Stimulated activated CD4-positive, alpha-beta T cell treated with anti-CD3 and anti-CD28 coated beads, Interleukin-4, amount 100 ng/mL, for 4 hours (primary cell): ENCODE measurements at places on chromosomes 6 and 20.

GRCh38 chr20:49045440-49046086 lies 549 bp upstream of the CSE1L start:
- DNase-seq: no peak

DNA sequence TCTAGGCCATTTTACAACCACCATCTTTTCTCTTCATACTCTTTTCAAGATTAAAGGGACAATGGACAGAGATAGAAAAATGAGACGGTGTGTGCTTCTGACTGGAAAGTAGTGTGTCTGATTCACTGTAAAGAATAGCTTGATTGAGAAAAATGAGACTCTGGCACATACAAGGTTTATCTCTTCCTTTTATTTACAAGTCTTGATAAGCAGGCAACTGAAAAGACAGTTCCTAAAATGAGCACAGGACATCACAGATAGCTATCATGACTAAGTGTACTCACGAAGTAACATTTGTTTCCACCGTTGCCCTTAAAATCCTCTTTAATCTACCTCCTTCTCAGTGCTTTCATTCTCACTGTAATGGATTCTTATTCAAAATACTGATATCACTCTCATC lies 383.0 kb downstream of the TBC1D32 start:
- DNase-seq: no peak

DNA sequence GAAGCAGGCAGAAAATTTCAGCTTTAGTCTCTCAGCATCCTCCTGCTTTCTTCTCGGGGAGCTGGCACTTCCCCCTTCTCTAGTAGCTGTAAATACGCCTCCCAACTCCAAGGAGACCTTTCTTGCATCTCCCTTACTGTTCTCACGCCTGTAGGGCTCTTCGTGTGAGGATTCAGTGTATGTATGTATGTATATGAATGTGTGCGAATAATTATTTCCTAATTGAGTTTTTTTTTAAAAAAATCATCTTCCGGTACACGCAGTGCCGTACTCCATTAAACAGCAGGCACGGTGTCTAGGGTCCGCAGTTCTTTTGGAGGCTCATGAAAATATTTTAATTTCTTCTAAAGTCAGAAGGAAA lies 85.4 kb downstream of the HFE start:
- no peak for DNase-seq

DNA sequence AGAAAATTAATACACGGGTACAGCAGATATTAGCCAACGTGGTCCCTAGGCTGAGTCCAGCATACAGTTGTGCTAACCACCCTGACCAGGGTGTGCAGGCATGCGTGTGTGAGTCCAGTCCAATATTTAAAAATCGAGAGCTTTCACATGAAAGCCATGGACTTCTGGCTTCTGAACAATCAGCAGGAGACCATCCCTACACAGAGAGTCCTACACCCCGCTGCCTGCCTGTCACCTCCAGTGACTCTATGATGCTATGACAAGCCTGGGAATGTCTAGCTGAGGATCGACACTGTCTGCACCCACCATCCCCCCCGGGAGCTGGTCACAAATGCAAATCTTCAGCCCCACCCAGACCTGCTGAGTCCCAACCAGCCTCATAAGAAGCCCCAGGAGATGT lies 7.9 kb downstream of the ACSS1 start:
- DNase-seq: no peak

- DNase-seq: no peak
Observed at GRCh38 chr6:35024551-35025054, 116.5 kb downstream of the TCP11 start.

DNA sequence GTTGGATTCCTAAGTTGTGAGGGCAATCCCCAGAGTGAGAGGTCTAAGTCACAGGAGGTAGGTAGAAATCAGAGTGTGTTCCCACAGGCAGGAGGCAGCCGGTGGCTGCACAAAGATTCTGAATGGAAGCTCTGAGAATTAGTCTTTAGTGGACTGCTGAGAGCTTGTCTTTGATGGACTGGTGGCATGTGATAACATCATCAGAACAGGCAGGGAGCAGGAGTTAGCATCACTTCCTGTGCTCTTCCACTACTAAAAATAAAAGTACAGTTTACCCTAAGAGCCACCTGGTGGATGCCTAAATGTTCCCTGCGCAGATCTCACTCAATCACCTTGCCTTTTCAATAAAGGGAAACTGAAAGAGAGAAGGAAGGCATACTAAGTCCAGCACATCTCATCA lies 294.6 kb upstream of the POU3F2 start:
- DNase-seq: no peak

DNA sequence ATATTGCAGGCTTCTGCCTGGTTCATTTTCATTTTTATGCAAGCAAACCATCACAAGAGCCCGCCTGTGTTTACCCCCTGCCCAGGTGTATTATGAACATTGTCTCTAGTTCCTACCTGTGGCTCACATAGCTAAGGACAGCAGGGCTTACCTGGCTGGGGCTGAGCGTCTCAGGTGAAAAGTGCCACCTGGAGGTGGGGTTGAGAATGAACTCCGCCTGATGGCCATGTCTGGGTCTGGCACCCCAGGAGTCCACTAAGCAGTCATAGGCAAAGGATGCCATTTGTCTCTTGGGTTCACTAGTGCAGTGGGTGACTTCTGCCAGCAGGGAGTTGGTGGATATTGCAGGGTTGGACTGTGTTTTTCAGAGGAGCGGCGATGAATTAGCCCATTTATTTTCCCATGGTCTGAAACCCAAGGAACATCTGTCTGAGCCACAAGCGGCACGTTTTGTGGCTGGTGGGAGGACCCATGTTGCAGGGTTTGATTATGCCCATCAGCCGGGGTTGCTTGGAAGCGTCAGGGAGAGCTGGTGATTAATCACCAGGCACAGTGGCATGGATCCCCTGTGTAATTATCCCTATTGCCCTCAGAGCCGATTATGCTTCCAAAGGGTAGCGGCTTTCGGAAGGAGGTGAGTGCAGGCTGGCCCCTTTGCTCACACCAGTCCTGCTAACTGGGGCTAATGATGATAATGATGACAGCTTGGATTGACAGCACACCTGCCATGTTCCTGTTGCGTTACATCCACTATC lies 92.1 kb downstream of the CDH26 start:
- DNase-seq: no peak

- DNase-seq: no peak
Observed at GRCh38 chr20:22312744-22313346, 271.5 kb downstream of the FOXA2 start.

GRCh38 chr6:132084811-132085509 lies 133.8 kb upstream of the CCN2 start:
- DNase-seq: no peak

GRCh38 chr6:166439366-166440091 lies 56.8 kb upstream of the MPC1 start:
- no peak for DNase-seq

DNA sequence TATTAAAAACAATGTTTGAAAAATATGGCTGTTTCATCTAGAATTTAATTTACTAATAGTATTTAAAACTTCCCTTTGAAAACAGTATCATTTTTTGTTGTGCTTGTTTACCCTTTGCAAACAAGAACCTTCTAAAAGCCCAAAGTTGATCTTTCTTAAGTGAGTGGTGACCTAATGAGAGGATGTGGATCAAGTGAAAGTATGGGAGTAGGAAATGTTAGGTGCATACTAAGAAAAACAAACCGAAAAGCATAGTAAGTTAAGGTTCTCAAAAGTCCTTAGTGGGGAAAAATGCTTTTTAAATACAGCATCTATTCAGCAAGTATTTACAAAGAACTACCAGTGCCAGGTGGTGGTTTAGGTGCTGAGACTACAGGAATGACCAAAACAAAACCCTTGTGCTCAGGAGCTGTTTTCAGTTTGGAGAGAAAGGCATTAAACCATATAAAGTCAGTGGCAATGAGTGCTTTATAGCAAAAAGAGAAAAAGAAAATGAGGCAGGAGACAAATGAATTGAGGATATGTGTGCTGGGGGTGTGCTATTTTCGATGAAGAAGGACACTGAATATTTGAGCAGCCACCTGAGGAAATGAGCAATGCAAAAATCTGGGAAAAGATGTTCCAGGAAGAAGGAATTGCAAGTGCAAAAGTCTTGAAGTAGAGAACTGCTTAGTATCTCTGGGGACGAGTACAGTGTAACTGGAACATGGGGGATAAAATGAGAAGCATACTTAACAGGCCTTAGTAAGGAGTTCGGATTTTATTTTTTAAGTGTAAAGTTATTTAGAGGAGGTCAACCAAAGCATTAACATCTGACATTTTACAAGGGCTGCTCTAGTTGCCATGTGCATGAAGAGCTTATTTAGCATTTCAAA lies 24.0 kb downstream of the RNF146 start:
- no peak for DNase-seq

- DNase-seq: no peak
Observed at GRCh38 chr6:71034563-71035345, 77.9 kb upstream of the B3GAT2 start.

DNA sequence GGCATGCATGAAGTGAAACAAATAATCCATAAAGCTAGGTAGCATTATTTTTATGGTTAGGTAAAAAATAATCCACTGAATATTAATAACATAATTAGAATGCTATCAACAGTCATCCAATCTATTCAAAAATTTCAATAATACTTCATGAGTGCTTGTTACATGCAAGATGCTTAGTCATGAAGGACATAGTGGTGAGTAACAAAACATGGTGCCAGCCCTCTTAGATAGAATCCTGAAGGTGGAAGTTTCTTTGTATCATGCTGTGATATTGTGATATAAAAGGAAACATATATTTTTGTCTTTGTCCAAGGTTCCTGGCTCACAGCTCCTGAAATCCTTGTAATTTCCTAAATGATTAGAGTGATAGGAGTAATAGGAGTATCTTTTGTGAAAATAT lies 14.9 kb downstream of the RCAN2 start:
- no peak for DNase-seq

- no peak for DNase-seq
Observed at GRCh38 chr20:40986774-40987173, 41.8 kb upstream of the TOP1 start.

DNA sequence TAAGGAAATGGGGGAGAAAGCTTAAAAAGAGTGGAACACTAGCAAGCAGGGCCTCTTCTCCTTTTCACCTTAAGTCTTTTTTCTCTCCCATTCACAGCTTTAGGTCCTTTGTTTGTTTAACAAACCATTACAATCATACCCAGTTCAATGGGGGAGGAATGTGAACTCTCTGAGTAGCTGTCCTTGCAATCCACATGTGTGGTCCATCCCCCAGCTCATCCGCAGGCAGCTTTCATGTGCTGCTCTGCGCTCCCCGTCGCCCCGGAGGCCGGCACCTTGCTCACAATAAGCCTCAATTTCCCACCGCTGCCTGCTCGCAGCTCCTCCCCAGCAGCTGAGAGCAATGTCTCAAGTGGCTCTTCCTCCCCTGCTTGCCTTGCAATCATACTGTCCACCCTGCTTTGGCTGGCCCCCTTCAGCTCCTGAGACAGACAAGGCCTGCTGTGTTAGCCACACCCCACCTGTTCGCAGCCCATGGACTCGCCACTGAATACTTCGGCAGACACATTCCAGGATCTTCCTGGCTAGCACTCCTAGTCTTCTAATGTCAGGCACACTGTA lies 49.1 kb downstream of the PLAGL1 start:
- no peak for DNase-seq

- no peak for DNase-seq
Observed at GRCh38 chr6:52000064-52000463, 87.3 kb downstream of the PKHD1 start.

- DNase-seq: no peak
Observed at GRCh38 chr6:1222728-1223595, 88.9 kb upstream of the FOXQ1 start.

- no peak for DNase-seq
Observed at GRCh38 chr20:57210054-57210910, 56.2 kb downstream of the BMP7 start.

DNA sequence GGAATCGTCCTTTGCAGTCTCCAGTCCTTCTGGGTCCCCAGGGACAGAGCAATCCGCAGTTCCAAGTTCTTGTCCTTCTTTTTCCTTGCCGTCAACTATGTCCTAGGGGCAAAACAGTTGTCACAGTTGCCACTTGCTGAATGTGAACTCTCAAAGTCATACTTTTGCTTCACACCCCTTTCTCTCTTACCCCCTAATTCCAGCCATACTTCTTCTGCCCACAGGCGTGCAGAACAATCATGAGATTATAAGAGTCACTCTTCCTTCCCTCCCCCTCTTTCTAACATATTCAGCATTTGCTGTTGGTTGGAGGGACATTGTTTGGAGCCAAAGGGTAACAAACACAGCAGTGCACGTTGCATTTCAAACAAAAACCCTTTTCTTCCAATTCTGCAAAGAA lies 74.4 kb downstream of the BCAS1 start:
- no peak for DNase-seq

GRCh38 chr6:15352845-15353244 lies 107.0 kb downstream of the JARID2 start:
- no peak for DNase-seq

- no peak for DNase-seq
Observed at GRCh38 chr6:43026365-43026764, 4.9 kb downstream of the RRP36 start.

GRCh38 chr20:3687655-3688054 lies 5.8 kb upstream of the ADAM33 start:
- no peak for DNase-seq

DNA sequence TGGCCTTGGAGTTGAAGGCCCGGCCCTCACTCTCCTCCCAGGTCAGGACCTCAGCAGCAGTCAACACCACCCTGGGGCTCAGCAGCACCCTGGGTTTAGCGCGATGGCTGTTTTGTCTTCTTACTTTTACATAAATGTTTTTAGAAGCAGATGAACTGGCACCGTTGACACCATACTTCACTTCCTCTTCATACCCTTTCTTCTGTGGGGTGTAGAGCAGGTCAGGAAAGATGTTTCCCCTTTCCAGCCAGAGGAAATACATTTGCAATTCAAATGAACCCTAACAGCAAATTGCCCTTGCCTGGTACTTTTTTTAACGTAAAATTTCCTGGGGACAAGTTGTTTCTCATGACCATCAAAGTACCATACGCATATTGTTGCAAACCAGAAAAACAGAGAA lies 54.7 kb upstream of the SNX9 start:
- no peak for DNase-seq

- DNase-seq: no peak
Observed at GRCh38 chr6:140542863-140543262, 1168.4 kb upstream of the CITED2 start.

DNA sequence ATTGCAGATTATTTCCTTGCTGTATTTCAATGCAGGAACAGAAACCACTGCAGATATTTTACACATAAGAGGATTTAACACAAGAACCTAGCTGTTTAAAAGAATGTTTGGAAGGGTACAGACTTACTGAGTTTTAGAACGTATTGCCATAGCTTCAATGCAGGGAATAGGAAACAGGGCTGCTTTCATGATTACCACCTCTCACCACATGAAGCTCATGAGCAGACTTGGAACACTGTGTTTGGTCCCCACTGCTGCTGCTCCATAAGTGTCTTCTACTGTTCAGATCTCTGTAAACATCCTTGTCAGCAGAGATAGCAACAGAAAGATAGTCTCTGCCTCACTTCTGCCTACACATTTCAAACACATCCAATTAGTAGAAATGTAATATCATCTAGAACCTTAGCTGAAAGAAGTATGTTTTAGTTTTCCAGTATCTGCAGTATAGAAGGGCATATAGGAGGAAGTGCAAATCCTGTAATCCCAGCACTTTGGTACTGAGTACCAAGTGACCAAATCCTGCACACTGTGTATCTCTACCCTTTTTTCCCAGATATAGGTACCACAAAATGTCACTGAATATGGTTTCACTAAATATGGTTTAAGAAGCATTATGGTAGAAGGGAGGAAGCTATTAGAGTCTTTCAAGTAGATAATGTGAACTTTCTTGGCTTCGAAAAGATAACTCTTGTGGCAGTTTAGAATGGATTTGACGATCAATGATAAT lies 51.9 kb downstream of the STXBP5 start:
- DNase-seq: no peak
